GM12865 (cell line): ENCODE measurements at places on chromosomes 2 and 18.

DNA sequence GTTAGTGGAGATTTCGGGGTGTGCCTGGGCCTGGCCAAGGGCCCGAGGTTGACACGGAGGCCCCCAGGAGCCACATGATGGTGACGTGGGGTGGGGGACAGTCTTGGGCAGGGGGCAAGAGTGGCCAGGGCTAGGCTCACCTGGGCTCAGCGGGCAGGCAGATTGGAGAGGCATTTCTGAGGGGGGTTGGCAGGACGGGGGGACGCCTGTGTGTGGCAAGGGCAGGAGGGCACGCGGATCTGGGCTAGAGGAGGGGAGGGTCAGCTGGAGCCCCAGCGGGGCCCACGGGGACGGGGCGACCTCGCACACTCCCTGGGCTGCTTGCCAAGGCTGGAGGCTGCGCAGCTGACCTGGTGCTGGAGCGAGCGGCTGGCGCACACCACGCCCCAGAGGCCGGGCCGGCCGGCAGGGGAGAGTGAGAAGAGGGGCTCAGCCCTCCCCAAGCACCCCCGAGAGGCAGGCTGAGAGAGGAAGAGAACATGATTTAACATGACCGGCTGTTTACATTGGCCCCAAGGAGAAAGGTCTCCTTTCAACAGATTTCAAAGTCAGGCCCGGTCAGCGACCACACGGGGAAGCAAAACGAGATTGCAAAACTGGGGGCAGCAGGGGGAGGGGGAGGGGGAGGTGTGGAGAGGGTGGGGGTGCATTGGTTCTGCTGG lies 38.0 kb upstream of the SNED1 start:
- DNase-seq: no peak

DNA sequence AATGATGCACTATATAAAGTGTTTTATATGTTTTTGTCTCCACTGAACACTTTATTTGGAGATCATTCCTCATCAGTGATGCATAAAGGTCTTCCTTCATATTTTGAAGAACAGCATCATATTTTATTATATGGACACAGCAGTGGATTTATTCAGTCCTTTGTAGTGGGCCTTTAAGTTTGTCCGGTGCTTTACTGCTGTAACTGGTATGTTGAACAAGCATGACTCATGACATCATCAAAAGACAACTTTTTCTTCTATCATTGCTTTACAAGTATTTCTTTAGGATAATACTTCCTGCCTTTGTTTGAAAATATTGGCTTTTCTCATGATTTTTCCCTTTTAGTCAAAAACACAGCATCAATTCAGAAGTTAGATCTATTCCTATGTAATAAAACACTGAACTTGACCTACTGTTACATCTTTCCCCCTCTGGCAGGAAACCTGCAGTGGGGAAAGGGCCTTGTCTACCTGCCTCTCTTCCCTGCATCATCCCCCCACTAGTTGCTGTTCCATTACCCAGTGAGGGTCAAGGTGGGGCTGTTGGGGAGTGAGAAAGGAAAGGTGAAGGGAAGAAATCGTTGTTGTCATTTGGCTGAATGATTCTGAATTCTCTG lies 241.2 kb downstream of the CYP26B1 start:
- DNase-seq: no peak

- DNase-seq: no peak
Observed at GRCh38 chr2:11279398-11279797, 65.0 kb downstream of the ROCK2 start.

DNA sequence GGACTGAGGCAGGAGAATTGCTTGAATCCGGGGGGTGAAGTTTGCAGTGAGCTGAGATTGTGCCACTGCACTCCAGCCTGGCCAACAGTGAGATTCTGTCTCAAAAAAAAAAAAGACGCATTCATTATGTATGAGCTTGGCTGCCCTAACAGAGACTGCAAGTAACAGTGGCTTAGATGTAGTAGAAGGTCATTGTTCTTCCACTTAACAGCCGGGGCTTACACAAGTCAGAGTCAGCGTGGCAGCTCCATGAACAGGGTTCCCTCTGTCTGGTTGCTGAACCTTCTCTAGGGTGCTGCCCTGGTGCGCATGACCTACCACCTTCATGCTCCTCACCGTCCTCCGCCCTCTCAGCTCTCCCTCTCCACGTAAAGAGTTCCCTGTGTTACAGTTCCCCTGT lies 49.1 kb upstream of the IGFBP2 start:
- no peak for DNase-seq

- no peak for DNase-seq
Observed at GRCh38 chr2:164479460-164479859, 141.8 kb downstream of the GRB14 start.
